SHP77 treated with DMSO at 0.1 percent for 48 hours (cell line): ENCODE measurements at places on chromosomes 7 and 10.

- DNase-seq, result no peak
Observed at GRCh38 chr7:88398459-88398858, 91.8 kb upstream of the STEAP4 start.

DNA sequence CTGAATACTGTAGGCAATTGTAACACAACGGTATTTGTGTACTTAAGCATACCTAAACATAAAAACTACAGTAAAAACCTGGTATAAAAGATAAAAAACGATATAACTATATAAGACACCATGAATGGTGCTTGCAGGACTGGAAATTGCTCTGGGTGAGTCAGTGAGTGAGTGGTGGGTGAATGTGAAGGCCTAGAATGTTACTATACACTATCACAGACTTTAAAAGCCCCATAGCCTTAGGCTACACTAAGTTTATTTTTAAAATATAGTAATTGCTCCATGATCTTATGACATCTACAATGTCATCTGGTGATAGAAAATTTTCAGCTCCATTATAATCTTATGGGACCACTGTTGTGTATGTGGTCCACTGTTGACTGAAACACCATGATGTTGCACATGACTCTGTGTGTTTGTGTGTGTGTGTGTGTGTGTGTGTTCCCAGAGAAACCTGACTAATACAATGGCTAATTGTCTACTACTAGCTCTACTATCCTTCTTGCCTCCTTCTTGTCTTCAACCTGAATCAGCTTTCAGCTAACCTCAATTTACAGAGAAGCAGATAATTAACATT, 27.6 kb upstream of the PRPF18 start:
- DNase-seq, result no peak

DNA sequence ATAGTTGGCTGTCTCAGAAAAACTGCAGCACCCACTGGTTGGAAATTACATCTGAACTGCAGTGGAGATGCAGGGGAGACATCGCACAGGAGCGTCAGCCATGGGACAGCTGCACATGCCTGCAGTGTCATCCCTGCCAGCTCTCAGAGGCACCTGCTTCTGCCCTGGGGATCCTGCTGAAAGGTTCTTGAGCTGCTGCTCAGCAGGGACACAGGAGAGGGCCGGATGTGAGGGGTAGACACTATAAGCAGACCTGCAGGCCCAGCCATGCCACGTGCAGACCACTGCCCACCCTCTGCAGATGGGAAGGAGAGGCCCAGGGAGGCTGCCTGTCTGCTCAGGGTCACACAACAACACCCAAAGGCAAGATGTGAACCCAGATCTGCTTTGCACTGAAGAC, 601.4 kb downstream of the DNAJB6 start:
- no peak for DNase-seq

GRCh38 chr7:70856901-70857630, 274.9 kb upstream of the GALNT17 start:
- DNase-seq, result peak; percentile 5

GRCh38 chr10:71255808-71256660, 43.7 kb downstream of the UNC5B start:
- no peak for DNase-seq

GRCh38 chr7:465710-466400, 53.8 kb downstream of the PDGFA start:
- no peak for DNase-seq

- no peak for DNase-seq
Observed at GRCh38 chr10:94405406-94405805, 3.1 kb downstream of the TBC1D12 start.

GRCh38 chr10:97611473-97611872, 21.8 kb downstream of the MORN4 start:
- DNase-seq, result no peak

DNA sequence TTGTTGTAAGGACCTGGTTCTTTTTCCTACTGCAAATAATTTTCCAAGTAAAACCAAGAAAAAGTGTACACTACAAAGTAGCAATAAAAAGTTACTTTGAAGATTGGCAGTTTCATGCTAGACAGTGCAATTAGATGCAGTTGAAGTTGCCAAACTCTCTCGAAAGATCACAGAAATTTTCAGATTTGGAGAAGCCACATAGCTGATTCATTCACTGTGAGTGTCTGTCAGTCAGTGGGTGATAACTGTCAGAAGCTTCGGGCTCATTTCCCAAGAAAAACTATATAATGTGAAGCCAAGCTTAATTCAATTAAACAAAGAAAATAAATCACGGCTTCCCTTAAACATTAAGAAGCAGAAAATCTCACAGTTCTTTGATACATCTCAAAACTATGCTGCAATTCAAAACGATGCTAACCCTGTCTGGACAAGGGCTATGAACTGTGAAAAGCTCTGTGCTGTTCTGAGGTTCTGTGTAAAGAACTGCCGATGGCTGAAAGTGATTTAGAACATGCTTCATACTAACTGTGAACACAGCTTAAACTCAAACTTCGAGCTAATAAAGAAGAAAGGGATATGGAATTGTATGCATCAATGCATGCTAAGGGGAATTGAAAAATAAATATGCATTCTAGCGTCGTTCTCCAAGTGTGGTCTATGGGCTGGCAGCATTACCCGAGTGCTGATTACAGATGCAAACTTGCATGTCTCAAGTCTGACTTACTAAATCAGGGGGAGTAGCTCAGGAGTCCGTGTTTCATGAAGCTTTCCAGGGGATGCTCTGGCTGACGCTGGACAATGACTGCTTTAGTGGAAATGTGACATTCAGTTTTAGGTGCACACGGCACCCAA, 557.4 kb downstream of the CALN1 start:
- DNase-seq, result no peak

DNA sequence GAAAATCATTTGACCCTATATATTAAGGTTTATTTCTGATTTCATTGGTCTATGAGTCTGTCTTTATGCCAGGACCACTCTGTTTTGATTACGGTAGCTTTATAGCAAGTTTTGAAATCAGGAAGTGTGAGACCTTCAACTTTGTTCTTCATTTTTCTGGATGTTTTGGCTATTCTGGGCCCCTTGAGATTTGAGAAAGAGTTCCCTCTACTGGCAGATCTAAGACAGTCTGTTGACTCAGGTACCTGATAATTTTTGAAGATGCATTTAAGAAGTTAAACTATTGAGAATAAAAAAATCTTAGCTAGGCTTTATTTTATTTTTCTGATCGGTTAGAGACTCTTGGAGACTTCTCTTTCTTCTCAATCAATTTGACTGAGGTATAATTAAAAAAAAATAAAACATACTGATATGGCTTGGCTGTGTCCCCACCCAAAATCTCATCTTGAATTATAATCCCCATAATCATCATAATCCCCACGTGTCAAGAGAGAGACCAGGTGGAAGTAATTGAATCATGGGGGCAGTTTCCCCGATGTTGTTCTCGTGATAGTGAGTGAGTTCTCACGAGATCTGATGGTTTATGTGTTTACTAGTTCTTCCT, 209.2 kb downstream of the SNX10 start:
- peak; percentile 55 for DNase-seq

- DNase-seq, result no peak
Observed at GRCh38 chr10:73788864-73789658, 3.7 kb downstream of the ZSWIM8 start.

DNA sequence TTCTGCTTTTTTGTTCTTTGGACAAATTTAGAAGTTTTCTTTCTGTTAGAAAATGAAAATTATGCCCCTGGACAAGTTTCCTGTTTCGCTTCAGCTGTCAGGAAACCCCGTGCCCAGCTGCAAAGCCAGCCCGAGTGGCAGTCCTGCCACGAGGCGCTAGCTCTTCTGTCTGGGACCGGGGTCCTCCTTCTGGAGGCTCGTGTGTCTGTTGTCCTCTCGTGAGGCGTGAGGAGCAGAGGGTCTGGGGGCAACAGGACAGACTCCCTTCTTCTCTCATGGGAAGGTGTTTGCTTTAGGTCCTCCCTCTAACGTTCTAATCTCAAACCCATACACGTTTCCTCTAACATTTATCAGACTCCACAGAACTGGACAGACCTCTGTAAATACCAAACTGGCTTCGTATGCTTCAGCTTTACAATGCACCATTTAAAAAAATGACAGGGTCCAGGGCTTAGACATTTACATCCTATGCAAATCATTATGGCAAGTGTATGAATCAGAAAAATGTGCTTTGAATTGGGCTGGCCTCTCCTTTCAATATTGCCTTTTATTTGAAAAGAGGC, 184.5 kb upstream of the SHH start:
- no peak for DNase-seq

GRCh38 chr7:30329716-30330115, 45.3 kb downstream of the ZNRF2 start:
- DNase-seq, result no peak

- no peak for DNase-seq
Observed at GRCh38 chr7:92916770-92917224, 80.4 kb upstream of the CDK6 start.

DNA sequence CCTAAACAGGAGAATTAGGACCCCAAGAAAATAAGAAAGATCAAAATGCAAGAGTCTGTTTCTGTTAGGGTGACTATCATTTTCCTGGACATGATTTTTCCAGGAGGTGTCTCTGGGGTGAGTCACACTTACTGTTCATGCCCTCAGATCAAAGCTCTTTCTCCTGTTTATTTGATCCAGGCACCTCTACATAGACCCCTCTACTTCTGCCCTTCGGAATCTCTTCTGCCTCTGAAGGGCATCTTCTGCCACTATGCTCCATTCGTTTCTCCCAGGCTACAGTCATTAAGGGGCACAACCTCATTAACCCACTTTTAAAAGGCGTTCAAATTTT, 1328.0 kb downstream of the GATA3 start:
- no peak for DNase-seq

GRCh38 chr7:44400033-44400511, 74.7 kb upstream of the CAMK2B start:
- DNase-seq, result no peak

- no peak for DNase-seq
Observed at GRCh38 chr10:126433351-126433750, 45.1 kb upstream of the ADAM12 start.

- DNase-seq, result no peak
Observed at GRCh38 chr7:40526951-40527715, 392.3 kb downstream of the SUGCT start.

GRCh38 chr10:4492202-4492601, 333.8 kb upstream of the AKR1E2 start:
- DNase-seq, result no peak

DNA sequence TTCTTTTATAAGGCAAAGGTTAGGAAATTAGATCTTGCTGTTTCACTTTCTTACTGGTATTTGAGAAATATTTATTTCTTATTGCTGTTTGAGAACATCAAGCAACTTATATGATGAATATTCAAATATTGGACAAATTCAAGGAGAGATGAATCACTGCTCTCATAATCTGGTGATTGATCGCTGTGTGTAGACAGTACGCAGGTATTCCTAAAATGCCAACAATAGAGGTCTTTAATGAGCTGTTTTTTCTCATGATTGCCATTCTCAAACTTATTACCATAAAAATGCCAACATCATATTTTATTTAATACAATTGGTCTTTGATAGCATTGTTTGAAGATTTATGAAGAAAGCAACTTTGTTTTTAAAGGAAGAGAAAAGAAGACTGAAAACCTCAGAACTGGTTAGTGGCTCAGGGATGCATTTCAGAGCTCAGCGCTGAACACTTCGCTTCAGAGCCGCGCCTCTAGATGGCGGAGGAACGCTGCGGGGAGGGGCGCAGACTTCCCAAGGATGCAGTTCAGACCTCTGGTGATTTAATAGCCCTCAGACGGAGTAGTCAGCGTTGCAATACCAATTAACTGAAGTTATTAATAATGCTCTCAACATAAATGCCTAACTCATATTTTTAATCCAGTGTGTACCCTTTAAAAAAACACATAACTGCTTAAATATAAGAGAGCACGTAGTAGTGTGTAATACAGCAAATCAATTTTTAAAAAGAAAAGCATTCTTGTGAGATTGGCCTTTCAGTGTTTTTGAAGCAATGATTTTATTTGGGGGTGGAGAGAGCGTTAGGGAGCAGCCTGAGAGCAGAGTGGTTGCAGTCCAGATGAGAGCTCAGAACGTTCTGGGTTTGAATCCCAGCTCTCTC, 38.5 kb upstream of the STEAP4 start:
- peak; percentile 21 for DNase-seq

DNA sequence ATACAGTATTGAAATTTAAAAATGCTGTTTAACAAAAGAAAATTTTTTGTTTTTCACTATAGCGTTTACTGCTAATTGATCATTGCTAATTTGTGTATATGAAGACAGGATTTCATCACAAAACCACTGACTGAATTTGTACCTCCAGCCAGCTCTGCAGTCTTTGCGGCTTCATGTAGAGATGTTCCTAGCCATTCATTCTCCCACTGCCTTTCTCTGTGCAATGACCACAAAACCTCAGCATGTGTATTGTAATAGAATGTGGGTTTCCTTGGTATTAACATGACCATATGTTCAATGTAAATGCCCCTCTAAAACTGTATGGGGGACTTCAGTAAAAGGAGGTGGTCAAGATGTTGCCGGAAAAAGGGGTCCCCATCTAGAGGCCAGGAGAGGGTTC, 81.1 kb upstream of the STEAP1B start:
- DNase-seq, result no peak

DNA sequence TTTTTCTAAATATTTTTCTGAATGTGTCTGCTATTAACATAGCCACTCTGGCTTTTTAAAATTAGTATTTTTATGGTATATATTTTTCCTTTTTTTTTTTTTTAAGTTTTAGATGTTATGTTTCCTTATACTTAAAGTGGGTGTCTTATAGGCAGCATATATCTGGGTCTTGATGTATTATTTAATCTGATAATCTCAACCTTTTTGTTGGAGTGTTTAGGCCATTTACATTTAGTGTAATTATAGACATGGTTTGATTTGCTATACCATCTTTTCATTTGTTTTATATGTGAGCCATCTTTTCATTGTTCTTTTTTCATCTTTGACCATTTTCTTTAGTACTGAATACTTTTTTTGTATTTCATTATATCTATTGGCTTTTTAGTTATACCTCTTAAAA, 45.0 kb downstream of the TRUB1 start:
- DNase-seq, result no peak

DNA sequence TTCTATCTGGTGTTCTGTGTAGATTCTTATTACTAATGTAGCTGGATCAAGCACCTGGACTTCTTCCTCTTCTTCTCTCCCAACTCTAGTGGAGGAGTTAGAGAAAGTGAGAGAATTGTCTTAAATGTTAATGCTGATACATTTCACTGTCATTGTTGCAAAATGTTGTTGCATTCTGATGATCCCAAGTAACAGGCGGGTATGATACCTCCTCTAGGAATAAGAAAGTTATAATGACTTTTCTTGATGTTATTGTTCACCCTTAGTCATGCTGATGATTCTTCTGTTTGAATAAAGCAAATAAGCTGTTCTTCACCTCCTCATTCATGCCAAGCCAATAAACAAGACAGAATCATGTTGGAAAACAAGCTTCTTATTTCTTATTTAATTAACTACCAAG, 9.1 kb downstream of the CHRM2 start:
- no peak for DNase-seq

GRCh38 chr7:51313738-51314425, 2.7 kb downstream of the COBL start:
- DNase-seq, result no peak

- no peak for DNase-seq
Observed at GRCh38 chr7:29976266-29976665, 13.3 kb downstream of the SCRN1 start.

- no peak for DNase-seq
Observed at GRCh38 chr10:64054392-64054791, 533.2 kb downstream of the REEP3 start.
